NCI-H1436 (cell line): ENCODE measurements at places on chromosomes 4 and X.
A peak's percentile ranks its signal among the peaks of the same experiment; 100 is the strongest.

DNA sequence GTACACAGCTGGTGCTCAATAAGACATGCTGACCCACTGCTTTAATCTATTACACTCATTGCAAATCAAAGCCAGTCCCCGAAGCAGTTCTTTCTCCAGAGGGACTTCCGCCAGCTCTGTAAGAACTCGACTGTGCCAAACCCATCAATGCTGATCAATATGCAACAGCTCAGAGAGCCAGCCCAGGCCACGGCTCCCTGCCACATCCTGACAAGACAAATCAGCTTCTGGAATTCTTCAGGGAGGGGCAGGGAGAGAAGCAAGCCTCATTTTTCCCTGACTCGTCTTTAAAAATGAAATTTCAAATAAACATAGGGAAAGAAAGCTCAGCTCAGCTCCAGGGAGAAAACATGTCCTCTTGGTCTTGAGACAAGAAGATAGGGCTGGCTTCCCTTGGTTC, 5.3 kb upstream of the ADRA2C start:
- no peak for DNase-seq

DNA sequence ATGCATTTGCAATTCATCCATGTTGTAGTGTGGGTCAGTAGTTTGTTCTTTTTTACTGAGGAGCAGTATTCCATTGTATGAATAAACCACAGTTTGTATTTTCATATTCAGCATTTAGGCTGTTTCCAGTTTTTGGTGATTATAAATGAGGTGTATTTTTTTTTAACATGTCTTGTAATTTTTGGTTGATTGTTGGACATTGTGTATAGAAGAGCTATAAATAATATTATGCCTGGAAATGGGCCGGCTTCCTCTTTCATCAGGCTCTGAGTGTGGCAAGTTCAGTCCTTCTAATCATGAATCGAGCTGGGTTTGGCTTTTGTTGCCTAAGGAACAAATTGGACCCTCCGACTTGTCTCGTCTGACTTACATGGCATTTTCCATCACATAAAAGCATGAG, 115.7 kb downstream of the PSAPL1 start:
- DNase-seq = no peak

- no peak for DNase-seq
Measured at GRCh38 chr4:37663552-37663951, 22.6 kb downstream of the RELL1 start.

DNA sequence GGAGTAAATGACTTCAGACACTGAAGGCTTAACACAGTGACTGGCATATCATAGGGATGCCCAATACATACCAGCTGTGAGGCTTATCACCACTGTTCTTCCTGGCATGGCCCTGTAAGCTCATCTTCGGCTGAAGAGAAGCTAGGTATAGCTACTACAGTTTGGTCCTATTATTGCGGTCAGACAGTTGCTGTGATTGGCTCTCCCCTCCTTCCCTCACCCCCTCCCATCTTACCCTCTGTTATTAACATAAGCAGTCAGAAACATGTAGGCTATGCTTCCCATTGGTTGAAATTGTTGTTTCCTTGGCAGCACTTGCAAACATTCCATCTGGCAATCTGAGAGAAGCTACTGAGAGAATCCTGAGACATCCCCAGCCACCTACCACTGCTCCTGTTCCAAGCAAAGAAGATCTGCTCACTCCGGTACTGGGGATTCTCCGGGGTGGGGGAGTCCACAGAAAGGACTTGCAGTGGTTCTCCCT, at the start of gene AKAP14:
TSS of gene AKAP14 (plus strand) at position 51 of the 484 bp plus-strand sequence. CDS start 7,331 bp downstream, outside the sequence.
- peak; percentile 21 for DNase-seq

DNA sequence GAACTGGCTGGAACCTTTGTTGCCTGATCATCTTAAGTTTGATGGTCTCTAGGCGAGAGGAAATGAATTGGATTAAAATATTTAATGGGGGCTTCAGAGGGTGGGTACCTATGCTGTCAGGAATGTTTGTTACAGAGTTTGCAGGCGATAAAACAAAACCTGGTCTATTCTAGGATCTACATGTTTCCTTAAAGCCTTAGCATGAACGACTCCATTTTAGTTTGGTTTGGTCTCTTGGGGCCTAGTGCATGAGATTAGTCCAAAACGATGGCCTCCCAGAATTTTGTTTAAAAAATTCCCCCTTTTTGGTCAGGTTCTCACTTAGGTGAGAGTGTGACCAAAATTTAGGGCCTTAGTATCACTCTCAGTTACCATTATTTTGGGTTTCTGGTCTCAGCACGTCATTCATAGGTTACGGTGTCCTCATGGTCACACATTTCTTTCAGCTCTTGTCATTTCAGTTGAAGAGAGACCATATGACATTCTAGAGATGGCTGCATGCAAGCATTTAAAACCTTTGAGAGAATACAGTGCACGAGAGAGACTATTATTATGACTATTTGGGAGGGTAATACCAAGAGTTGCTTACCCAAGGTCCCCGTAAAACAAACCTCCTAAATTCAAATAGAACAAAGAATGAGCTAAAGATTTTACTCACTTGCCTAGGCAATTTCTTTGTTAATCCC, 13.8 kb downstream of the MOB1B start:
- DNase-seq = no peak

GRCh38 chr4:24475756-24476155, 108.6 kb downstream of the DHX15 start:
- no peak for DNase-seq

DNA sequence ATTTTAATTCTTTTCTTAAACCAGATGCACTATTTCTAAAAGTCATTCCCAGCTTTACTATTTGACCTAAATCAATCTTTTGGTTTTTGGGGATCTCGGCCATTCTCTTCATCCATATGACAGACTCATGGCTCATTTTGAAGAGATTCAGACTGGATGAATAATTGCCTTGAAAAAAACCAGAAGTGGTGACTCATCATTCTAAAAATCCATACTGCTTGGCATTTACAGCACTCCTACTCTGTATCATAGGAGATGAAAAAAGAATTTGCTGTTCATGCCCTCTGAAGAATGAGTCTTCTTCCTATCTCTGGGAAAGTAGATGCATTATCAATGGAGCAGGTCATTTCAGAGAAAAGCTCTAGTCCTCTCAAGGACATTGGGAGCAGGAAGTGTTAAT, 220.5 kb upstream of the RPS6KA3 start:
- DNase-seq = no peak

DNA sequence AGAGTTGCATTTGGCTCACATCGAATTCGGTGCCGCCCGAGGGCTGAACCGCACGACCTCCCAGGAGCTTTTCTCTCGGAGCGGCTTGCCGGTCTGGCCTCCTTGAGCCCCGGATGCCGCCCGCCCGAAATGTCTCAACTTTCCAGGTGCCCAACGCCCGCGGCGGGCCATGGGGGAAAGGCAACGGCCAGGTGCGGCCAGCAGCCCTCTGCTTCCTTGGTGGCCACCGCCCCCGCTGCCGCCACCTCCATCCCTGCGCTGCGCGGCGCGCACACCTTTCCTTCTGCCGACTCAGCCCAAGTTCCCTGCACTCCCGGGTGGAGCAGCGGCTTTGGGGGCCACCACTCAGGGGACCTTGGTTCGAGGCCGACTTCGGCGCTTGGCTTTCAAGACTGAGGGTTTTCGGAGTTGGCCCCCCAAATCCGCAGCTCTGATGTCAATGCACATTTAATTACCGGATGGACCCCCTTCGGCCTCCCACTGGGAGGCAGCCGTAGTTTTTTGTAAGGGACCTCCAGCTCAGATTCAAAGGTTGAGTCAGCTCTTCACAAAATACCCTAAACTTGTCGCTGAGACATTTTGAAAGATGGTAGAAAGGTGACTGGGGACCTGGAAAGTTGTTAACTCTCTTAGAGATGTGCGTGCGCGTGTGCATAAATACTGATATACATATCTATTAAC, 1.1 kb downstream of the AFF2 start:
- no peak for DNase-seq

GRCh38 chr4:123116412-123116811, 194.0 kb upstream of the NUDT6 start:
- no peak for DNase-seq

- DNase-seq = peak; percentile 79
Measured at GRCh38 chr4:108135549-108136209, 33.1 kb downstream of the LEF1 start.
